ENCODE measurements at places on chromosomes 5 and 9.

GRCh38 chr9:135822374-135822755, 85.0 kb downstream of the CAMSAP1 start:
- DNase-seq = no peak

DNA sequence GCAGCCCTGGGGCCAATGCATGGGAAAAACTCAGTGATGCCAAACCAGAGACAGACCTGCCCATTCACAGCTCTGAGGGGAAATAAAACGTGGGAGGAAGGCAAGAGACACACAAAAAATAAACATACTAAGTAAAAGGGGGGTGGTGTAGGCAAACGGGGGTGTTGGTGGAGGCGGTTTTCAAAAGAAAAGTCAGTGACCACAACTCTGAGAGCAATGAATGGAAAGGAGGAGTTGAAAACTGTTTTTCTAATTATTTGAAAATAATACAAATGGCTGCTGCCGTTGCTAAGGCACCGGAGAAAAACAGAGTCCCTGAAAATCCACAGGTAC, 293.5 kb downstream of the EFNA5 start:
- DNase-seq = no peak

DNA sequence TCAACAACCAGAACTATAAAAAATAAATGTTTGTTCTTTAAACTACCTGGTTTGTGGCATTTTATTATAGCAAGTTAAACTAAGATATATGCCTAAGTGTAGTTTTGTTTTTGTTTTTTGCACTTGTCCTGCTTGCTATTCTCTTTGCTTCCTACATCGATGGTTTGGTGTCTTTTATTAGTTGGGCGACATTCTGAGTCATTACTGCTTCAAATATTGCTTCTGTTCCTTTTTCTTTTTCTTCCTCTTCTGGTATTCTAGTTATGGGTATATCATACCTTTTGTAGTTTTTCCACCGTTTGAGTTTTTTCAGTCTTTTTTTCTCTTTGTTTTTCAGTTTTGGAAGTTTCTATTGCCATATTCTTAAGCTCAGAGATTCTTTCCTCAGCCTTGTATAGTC, 86.9 kb downstream of the MACIR start:
- no peak for DNase-seq

DNA sequence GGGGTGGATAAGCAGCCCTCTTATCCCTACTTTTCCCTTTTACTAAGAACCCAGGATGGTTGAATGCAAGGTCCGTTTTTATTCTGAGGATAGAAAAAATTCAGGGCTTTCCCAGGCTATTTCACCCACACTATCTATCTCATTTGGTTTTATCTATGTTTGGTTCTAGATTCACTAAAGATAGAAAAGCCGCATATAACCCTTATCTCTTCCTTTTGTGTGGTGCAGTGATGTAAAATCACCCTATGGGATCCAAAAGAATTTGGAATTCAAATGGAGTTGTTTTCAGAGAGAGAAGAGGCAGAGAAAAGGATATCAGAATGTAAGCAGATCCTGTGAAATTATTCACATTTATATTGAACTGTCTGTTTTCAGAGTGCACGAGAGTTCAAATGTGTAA, 236.3 kb upstream of the RFX3 start:
- no peak for DNase-seq

Measured in glutamatergic neuron (in vitro differentiated cells).